IPS-NIHi11 (cell line): ENCODE measurements at places on chromosomes 11 and 22.

DNA sequence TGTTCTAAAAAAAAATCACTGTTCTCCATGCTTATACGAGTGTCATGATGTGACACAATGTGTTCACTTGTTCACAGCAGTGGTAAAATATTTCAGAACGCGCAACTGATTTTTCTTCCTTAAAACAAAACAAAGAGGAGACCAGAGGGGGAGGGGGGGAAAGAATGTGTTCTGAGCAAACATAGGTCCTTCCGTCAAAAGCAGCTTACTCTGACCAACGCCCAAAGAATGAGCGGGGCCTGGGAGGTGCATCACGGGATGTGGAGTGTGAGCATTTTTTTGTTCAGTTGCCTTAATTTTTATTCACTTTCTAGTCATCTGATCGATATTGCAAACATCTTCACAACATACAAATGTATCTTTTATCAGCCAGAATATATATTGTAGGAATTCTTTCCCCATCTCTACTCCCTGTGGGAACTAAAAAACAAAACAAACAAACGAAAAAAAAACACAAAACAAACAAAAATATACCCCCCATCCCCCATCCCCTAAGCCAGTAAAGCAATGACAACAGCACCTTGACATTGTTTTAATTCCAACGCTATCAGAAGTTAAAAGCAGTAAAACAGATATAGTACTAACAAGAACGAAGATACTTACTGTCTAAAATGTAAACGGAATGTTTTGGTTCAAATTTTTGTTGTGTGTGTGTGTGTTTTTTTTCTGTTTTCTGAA, 43.3 kb downstream of the BDNF start:
- DNase-seq = no peak

DNA sequence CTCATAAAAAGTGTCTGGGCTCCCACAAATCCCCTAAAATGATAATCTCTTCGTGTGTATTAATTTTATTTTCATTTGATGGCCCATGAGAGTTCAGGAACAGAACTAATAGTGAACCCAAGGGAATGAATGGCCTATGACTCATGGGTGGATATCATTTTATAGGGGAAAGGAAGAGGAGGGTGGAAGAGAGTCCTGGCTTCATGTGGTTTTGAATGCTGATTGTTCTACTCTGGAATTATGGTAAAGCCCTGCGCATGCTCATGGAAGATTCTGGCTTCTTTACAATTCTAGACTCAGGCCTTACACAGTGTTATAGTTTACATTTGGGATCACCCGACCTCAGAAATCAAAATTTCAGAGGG, 35.2 kb downstream of the MAML2 start:
- no peak for DNase-seq

- peak; percentile 59 for DNase-seq
Observed at GRCh38 chr11:126890561-126890960, 110.0 kb downstream of the KIRREL3 start.

- no peak for DNase-seq
Observed at GRCh38 chr11:129767827-129768226, 47.8 kb upstream of the TMEM45B start.

GRCh38 chr11:132520199-132520598, 1012.1 kb downstream of the OPCML start:
- DNase-seq = no peak

DNA sequence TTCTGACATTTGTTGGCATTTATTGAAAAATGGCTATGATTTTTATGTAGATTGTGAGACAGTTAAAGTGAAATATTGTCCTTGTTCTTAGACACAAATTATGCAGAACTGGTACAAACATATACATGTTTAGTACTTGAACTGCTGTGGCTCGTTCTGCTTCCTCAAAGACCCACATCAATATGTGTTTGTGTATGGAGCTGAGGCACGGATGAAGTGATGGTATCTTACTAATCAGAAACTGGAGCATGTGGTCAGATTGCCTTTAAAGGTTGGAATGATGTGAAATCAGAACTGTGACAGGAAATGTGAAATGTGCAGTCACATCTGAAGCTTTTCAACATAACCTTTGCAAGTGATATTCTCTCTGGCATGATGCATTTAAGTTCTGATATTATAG, 130.4 kb downstream of the NAV2 start:
- no peak for DNase-seq

GRCh38 chr11:77400775-77401449, 73.0 kb downstream of the PAK1 start:
- no peak for DNase-seq

GRCh38 chr11:134819041-134819440, 407.0 kb upstream of the B3GAT1 start:
- DNase-seq = no peak

GRCh38 chr11:68750195-68751003, 921 bp downstream of the TESMIN start:
- peak; percentile 76 for DNase-seq
